NB4 (cell line): ENCODE measurements at places on chromosomes 11 and 22.

GRCh38 chr11:11086979-11087378, 229.1 kb upstream of the ZBED5 start:
- DNase-seq = no peak

- DNase-seq = no peak
Measured at GRCh38 chr11:68473693-68474092, 13.1 kb downstream of the PPP6R3 start.

DNA sequence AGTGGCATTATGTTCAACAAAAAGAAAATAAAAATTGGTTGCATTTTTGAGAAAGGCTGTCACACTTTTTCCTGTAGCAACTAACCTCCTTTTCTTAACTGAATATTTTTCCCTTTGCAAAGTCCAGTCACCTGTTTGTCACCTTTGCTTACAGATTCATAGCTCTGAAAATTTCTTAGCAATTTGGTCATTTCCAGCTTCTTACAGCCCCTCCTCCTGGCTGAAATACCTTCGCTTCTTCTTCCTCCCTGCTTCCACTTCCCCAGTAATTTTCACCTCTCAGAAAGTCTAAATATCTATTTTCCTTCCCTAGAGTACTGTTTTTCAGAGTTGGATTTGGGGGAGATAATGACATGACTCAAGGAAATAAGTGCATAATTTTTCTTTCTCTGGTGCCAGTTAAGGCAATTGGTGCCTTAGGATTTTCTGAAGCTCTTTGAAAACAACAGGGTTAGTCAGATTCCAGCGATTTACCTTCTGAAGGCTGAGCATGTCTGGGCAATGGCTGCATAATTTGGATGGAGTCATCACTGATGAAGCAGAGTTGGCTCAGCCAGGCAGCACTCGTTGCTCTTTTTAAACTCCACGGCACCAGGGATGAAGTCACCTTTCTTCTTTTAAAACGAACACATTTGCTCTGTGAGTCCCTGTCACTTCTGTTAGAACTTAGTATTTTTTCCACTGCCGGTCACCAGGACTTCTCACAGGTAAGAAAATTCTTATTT, 62.1 kb upstream of the AMOTL1 start:
- no peak for DNase-seq

GRCh38 chr11:118605116-118605867, 2.1 kb upstream of the PHLDB1 start:
- peak; percentile 93 for DNase-seq

DNA sequence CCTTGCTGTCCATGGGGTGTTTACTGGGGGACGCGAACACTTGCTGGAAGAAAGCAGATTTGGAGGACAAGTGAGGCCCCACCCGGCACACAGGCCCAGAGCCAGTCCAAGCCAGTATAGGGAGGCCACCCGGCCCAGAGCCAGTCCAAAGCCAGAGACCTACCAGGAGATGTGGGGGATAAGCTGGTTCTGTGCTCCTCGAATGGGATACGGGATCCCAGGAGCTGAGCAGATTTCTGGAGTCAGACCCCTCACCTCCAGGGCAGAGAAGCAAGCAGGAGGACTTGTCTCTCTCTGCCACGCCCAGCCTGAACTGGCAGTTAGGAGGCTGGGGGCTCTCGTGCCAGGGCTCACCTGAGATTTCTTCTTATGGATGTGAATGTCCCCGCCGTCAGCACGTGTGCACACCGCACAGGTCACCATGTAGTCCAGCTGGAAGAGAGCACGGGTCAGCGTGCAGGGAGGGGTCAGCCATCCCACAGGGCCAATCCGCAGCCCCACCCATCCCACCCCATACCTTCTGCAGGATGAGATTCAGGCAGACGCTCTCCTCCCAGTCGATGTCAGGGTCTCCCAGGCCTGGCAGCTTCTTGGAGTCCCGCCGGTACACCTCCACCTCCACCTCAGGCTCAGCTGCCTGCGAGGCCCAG, 35.3 kb downstream of the KIAA0930 start:
- no peak for DNase-seq

DNA sequence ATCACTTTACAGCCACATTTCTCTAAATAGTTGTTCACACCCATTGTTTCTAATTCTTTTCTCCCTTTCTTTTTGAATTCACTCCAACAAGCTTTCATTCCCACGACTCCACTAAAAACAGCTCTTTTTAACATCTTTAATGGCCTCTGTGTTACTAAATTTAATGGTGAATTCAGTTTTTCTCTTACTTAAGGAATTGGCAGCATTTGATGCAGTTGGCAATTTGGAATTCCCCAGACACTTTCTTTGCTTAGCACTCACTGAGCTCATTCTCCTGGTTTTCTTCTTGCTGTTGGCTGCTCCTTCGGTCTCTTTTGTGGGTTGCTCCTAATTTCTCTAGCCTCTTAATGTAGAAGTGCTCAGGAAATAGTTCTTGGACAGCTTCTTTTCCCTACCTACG, 40.5 kb upstream of the OR9Q1 start:
- DNase-seq = no peak

DNA sequence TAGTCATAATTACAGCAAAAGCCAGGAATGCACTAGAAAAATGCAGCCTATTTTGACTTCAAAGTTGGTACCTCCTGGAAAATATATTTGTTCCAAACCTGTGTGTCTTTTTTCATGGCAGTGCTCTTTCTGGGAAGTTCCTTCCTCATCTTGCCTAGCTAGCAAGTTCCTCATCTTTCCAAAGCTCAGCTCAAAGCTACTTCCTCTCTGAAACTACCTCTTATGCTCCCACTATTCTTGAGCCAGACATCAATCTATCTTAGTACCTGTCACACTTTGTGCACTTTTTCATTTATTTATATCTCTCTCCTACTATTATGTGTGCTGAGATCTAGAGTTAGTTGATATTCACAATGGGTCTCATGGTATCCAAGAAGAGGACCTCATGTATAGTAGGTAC, 191.6 kb upstream of the CCDC90B start:
- DNase-seq = peak; percentile 7

- no peak for DNase-seq
Measured at GRCh38 chr22:38943882-38944281, 13.5 kb upstream of the APOBEC3A start.

- DNase-seq = no peak
Measured at GRCh38 chr11:128596250-128596649, 8.9 kb upstream of the ETS1 start.

GRCh38 chr11:61367406-61367805, 5.2 kb downstream of the TMEM138 start:
- DNase-seq = no peak

- no peak for DNase-seq
Measured at GRCh38 chr11:66339162-66339675, 3.0 kb upstream of the RIN1 start.

- no peak for DNase-seq
Measured at GRCh38 chr11:74615988-74616387, 23.6 kb downstream of the POLD3 start.

- DNase-seq = no peak
Measured at GRCh38 chr11:28342716-28343115, 234.5 kb downstream of the METTL15 start.

- DNase-seq = no peak
Measured at GRCh38 chr11:92475316-92475715, 250.7 kb downstream of the FAT3 start.

GRCh38 chr11:38460896-38461295, 1862.9 kb upstream of the RAG2 start:
- peak; percentile 6 for DNase-seq

DNA sequence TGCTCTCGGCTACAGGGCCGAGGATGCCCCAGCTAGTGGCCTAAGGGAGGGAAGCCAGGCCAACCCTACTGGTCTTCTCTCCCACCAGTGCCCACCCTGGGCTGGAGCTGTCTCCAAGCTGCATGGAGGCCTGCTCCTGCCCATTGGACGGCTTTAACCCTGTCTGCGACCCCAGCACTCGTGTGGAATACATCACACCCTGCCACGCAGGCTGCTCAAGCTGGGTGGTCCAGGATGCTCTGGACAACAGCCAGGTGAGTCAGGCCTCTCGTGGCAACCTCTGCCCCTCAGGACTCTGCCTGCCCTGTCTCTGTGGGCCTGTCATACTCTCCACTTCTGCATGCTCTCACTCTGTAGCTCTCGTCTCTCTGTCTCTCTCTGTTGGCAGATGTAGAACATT, 44.1 kb upstream of the TPBGL start:
- no peak for DNase-seq

GRCh38 chr22:16914006-16914405, 88.8 kb upstream of the XKR3 start:
- no peak for DNase-seq

DNA sequence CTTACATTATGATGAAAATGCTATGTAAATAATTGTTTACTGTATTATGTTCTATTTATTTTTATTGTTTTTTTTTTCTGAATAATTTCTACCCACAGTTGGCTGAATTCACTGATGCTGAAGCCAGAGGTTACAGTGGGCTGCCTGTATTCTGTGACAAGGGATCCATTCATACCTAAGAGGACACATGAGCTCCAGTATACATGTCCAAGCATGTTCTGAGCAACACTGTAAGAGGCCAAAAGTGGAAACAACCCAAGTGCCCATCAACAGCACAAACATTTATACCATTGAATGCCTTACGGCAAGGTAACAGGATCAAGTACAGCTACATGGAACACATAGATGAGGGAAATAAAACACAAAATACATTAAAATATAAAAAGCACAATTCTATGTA, 1.4 kb upstream of the SRSF8 start:
- no peak for DNase-seq

DNA sequence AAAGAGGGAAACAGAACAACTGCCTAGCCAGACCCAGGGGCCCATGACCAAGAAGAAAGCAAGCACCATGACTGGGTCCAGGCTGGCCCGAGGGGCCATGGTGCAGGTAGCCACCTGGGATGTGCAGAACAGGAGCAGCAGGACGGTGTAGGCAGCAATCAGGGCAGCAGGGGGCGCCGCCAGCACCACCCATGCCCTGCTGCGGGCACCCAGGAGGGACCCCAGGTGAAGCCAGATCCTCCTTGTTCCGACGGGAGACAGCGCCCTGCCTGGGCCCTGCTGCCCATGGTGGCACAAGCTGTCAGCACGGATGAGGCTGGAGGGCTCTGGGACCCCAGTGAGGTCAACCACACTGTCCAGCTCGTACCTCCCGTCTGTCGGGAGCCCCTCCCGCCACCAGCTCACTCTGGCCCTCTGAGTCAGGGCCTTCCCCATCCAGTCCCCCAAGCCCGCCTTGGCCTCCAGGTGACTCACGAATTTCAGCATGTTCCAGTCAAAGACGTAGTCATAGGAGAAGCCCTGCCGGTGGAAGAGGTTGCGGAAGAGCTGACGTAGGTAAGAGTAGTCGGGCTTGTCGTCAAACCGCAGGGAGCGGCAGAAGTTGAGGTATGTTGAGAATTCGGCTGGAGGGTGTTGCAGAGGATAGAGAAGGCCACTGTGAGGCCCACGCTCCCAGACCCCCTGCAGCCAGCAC, 18.8 kb downstream of the CSNK1E start:
- peak; percentile 42 for DNase-seq

DNA sequence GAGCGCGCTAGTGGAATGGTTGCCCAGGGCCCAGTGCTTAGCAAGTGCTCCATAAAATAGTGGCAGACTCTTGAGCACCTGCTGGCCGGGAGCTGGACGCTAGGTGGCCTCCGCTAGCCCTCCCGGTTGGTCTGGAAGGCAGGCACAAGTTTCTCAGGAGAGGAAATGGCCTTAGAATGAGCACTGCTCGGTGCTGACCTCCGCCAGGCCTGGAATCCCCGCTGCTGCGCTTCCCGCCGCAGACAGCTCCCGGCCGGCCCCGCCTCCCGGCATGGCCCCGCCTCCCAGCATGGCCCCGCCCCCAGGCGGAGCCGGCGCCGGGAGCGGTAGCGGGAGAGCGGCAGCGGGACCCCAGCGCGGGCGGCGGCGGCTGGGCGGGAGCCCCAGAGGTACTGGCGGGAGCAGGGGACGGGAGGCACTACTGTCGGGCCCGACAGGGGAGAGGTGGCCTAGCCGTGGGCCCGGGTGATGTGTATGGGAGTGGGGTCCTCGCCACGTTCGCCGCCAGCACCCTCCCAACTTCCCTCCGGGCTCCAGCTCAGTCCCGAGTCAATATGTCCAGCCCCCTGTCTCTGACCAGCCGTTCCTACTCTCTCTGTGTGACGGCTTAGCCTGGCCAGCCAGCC, at the start of gene SIPA1:
Gene SIPA1 (plus strand): TSS at position 308 of the 626 bp plus-strand sequence. CDS start 2,821 bp downstream, outside the sequence.
- peak; percentile 89 for DNase-seq
